Lung (tissue), 17 donors: ENCODE measurements at places on chromosomes 4 and X.

GRCh38 chr4:47837094-47837907 lies 566 bp downstream of the CORIN start:
- H3K4me1 ChIP-seq = peaks cover 18% of the 10 kb centered on the region
- no peaks in the 10 kb centered on the region for H3K36me3 ChIP-seq
- H3K27ac ChIP-seq = peak overlapping the region; percentile 2
- peak; percentile 51 for DNase-seq
- H3K27me3 ChIP-seq = no peaks in the 10 kb centered on the region

- H3K27ac ChIP-seq = no peak overlapping the region
- H3K4me1 ChIP-seq = no peaks in the 10 kb centered on the region
- H3K36me3 ChIP-seq = no peaks in the 10 kb centered on the region
- DNase-seq = no peak
These were observed 80.8 kb downstream of the SLC7A11 start for GRCh38 chr4:138161351-138161750.

- no peak for DNase-seq
- H3K27me3 ChIP-seq = no peaks in the 10 kb centered on the region
- H3K36me3 ChIP-seq = no peaks in the 10 kb centered on the region
- peaks cover 49% of the 10 kb centered on the region for H3K4me1 ChIP-seq
- no peak overlapping the region for H3K4me3 ChIP-seq
These were observed 11.3 kb downstream of the RGS12 start for GRCh38 chr4:3303923-3304710.

DNA sequence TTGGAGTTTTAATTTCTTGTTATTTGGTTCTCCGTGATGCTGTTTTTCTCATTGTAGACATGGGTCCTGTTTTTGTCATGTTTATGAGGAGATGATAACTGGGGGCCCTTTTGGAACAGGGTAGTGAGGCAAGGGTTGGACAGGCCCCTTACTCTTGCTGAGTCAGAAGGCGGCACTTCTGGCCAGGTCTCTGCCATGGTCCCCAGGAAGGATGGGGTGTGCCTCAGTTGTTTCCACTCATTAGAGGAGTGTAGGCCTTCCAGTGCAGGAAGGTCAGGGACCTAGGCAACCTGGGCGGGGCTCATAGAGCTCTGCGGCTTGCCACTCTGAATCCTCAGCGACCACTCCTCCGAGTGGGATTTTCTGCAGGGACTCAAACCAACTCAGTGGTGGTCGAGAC lies 68.2 kb downstream of the NELFA start:
- no peak for DNase-seq
- no peak overlapping the region for H3K4me3 ChIP-seq
- H3K27ac ChIP-seq = peak overlapping the region; percentile 54
- peaks cover 16% of the 10 kb centered on the region for H3K36me3 ChIP-seq
- H3K27me3 ChIP-seq = no peaks in the 10 kb centered on the region
- no peaks in the 10 kb centered on the region for H3K4me1 ChIP-seq
